NCI-H1436 (cell line): ENCODE measurements at places on chromosomes 2 and 18.

GRCh38 chr2:159283529-159283928, 3.0 kb downstream of the WDSUB1 start:
- DNase-seq: no peak

DNA sequence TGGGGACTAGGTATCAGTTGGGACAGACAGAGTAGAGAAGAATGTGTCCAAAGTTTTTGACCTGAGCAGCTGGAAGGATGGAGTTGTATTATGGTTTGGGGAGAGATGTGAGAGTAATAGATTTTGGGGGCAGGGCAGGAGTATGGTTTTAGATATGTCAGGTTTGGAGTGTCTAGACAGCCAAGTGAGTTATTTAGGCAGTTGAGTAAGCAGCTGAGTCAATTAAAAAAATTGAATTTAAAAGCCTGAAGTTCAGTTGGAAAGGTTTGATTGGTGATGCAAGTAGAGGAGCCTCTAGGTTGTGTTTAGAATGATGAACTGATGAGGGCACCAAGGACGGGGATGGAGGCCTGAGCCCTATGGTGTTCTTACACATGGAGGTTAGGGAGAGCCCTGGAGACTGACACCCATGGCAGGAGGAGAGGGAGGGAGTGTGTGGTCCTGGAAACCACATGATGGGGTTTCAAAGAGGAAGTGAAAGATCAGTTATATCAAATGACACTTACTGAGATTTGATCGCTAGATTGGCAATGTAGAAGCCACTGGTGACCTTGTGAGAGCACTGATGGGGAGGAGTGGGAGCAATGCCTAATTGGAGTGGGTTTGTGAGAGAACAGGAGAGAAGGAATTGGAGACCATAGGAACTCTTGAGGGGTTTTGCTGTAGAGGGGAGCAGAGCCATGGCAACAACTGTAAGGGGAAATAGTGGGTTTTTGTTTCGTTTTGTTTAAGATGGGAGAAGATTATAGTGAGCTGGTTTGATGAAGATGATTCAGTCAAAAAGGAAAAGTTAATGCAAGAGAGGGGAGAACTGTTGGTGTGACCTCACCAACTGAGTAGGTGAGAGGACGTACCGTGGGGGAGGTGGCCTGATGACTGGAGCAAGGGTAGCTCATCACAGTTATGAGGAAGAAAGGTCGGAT, 10.3 kb downstream of the ITGA6 start:
- no peak for DNase-seq

DNA sequence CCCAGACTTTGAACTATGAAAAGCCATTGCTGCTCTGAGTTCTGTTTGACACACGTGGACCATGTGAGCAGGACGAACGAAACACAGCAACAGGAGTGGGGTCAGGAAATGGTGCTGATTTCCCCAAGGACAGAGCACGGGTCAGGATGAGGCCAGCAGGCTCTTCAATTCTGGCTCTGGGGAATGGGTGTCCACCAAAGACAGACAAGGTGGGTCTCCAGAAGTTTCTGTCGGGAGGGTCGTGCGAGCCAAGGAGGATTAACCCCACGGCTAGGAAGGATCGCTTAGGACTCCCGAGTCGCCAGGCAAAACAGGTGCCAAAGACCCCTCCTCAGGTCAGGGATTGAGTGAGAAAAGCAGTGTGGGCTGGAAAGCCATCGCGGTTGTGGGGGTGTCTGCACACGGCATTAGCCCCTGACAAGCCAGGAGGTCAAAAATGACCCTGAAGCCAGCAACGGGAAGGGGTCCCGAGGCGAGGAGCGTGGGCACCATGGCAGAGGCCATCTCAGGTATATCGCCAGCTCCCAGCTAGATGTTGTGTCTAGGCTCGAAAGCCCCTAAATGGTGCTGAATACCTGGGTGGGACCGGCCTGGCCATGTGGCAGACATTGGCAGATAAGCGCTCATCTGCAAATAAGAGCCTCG, 213.9 kb upstream of the SALL3 start:
- DNase-seq: no peak

GRCh38 chr18:8771930-8772329, 66.6 kb downstream of the MTCL1 start:
- DNase-seq: no peak

GRCh38 chr2:107989445-107989844, 3.1 kb downstream of the SLC5A7 start:
- no peak for DNase-seq

DNA sequence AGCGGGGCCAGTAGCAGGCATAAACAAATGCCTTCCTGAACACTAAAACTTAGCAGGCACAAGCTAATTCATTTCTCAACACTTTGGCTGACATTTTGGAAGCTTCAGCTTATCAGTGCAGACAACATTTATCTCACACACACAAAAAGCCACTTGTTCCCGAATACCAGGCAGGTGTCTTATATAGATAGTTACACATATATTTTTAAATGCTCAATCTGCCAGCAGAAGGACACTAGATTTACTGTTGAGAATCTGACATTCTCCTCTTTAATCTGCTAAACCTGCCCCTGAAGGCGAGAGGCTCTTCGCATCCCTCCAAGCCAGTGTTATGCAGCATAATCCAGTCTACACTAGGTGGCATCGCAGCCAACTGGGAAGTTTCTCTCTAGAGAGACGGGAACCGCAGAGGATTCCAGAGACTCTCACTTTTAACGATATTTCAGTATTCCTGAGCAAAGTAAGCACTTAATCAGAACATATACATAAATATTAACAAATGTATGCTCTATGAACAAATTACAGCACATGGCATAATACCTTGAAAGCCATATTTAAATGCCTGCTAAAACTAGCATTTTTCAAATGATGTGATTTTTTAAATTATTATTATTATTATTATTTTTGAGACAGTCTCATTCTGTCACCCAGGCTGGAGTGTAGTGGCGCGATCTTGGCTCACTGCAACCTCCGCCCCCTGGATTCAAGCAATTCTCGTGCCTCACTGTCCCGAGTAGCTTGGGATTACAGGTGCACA, 90.2 kb upstream of the SCG2 start:
- peak; percentile 0 for DNase-seq

DNA sequence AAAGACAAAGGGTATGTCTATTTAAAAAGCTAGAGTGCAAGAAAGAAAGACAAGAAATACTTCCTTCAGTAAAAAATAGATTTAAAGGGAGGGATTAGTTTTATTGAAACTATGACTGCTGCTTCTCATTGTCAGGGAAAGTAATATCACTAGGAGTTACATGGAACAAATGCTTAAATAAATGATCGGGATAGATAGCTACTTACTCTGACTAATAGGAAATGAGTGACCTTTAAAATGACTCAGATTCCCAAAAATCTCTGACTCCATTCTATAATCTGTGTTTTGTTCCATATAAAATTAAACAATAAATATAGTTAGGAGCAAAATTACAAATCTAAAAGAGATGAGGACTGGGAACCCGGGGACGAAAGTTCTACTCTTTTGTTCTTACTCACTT, 669.3 kb downstream of the NR4A2 start:
- DNase-seq: no peak

DNA sequence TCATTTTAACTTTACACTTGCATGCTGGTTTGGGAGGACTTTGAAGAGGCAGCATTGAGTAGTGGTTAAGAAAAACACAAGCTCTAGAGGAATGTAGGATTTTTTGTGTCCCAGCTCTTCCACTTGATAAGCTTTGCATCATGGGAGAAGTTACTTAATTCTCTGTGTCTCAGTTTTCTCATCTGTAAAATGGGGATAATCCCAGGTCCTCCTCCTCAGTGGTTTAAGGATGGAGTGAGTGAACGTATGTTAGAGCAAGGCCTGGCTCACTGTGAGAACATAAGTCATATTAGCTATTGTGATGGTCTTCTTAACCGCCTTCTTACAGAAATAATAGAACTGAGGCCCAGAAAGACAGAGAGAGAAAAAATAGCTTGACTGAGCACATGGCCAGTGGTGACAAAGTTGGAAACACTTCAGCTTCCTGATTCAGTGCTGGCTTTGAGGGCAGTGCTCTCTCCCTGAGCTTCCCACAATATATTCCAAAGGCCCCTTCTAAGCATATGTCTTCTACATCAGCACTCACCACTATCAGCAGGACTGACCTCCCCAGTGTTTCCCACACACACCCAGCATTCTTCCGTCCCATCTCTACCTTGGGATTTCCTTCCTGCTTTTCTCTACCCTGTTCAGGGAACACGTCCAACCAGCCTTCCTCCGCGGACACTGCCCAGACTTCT, 214.9 kb upstream of the TNP1 start:
- no peak for DNase-seq

- no peak for DNase-seq
Measured at GRCh38 chr2:206521612-206522011, 78.3 kb downstream of the ADAM23 start.

DNA sequence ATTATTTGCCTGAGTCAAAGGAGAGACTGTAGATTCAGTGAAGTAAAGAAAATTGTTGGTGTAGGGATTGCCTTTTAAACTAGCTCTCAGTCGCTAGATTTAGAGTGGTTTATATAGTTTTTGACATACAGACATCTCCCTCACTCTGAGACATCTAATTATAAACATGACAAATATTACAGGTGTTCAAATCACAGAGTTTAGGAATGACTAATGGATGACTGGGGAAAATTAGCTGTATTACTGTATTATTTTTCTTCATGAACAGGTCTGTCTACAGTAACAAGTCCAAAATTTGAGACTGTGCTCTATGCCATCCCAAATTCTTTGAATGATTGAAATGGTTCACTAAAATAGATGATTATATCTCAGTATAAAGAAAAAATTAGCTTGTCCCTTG, 40.0 kb downstream of the MAP2 start:
- no peak for DNase-seq

GRCh38 chr2:205681401-205682238, 681 bp upstream of the NRP2 start:
- DNase-seq: no peak

GRCh38 chr2:105187531-105187930, 54.0 kb upstream of the GPR45 start:
- DNase-seq: no peak

GRCh38 chr2:85840091-85840490, 48.7 kb downstream of the ST3GAL5 start:
- DNase-seq: no peak

GRCh38 chr2:9712263-9712662, 81.5 kb upstream of the YWHAQ start:
- no peak for DNase-seq

DNA sequence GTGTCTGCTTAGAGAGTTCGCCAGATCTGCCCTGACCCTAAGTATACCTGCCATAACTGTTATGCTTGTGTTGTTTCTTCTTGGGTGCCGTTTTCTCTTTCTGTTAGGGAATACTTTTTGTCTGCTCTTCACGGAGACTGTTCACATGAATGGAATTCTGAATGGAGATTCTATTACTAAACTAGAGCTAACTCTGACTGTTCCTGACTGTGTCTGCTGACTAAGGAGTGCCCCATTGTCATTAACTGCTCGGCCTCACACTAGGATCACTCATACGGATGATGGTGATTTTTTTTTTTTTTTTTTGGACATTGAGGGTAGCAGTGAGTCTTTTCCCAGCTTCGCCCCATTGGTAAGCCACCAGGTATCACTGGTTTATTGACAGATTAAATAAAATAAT, 104.8 kb upstream of the SLC8A1 start:
- DNase-seq: no peak

DNA sequence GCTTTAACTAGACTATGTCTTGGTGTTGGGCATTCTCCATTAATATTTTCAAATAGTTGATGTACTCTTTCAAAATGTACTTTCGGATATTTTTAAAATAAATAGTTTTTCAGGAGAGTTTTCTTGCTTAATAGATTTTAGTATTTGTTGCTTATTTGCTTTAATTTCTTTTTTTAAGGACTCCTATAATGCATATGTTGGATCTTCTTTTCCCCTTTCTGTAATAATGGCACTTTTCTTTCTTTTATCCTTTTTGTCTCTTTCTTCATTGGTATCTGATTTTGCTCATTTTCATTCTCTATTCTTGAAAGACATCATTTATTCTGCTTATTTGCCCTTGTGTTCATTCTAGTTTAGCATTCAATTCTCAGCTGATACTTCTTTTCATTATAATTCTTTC, 791.6 kb downstream of the GALR1 start:
- DNase-seq: no peak

DNA sequence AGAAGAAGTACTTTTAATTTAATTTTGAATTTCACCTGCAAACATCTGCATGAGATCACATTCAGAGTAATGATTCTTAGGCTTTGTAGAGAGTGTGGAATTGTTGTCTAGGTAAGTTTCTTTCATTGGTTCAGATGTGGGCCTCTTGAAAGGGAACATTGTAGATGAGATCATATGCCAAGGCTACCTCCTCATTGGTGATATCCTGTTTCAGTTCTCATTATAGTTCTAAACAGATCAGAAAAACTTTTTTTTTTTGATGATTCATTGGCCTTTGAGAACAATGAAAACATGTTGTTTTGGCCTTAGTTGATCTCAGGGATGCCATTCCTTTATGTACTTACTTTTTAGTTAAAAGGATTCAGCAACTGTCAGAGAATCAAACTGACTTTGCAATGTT, 44.5 kb downstream of the EML6 start:
- DNase-seq: no peak

- no peak for DNase-seq
Measured at GRCh38 chr2:240999873-241000541, 1.6 kb downstream of the SNED1 start.

DNA sequence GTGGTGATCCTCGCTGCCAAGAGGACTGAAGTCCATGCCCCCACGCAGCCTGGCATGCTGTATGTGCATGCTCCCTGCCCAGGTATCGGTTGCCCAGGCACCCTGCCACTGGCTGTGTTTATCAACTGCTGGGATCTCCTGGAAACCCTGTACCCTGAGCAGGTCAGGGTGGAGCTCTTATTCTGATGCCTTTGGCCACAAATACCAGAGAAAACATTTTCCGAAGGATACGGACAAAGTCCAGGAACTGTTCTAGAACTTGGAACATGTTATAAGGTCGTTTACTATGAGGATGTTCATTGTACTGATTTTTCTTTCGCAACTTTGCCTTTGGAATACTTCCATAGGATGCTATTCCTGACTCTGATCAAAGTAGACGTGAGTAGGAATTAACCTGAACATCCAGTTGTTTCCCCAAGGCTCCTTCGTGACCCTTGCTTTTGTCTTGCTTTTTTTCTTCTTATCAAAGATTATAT, 55.2 kb downstream of the TMEM17 start:
- DNase-seq: no peak

GRCh38 chr2:11121099-11121822, 34.0 kb upstream of the SLC66A3 start:
- no peak for DNase-seq

GRCh38 chr2:4427083-4427482, 723.7 kb downstream of the DCDC2C start:
- DNase-seq: no peak

DNA sequence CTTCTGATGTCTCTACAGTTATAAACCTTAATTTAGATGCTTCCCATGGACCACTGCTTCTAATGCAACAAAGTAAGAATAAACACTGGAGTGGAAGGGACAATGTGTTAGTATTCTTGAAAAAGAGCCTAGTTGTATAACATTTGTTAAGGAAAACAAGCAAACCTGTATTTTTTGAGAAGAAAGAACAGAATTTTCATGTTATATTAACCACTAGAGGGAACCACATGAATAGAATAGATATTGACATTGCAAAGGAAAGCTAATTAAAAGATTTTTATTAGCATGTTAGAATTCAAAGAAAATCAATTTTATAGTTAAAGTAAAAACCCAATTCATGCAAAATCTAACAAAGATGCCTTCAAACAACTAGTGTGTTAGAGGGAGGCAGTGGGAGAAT, 151.2 kb upstream of the BARD1 start:
- DNase-seq: no peak
